ENCODE measurements at places on chromosomes 6 and 20.

GRCh38 chr6:16236631-16237199 is 1.7 kb upstream of the GMPR start:
- DNase-seq, result peak; percentile 75

GRCh38 chr6:67231092-67231491 is 1404.0 kb upstream of the ADGRB3 start:
- DNase-seq, result no peak

- DNase-seq, result no peak
Observed at GRCh38 chr20:3084986-3085360, 449 bp upstream of the AVP start.

DNA sequence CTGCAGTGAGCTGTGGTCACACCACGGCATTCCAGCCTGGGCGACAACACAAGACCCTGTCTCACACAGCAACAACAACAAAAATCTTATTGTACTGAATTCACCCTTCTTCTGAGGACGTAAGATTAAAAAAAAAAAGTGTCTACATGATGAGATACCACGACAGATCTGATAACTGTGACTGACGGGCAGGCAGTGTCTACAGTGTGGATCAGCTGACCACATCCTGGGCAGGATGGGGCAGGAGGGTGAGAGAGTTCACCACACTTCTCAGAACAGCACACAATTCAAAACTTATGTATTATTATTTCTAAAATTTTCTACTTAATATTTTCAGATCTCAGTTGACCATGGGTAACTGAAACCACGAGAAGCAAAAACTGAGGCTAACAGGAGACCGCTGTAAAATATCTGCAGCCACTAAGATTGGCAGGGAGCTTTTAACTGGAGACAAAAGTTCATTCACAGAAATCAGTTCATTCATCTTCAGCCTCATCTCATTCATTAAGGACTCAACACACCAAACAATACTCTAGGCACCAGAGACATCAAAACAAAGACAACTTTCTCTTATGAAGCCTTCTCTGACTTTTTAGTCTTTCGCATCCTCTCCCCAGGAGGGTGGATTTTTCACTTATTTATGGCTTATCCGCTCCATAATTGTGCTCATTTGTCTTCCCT is 15.7 kb upstream of the NHSL1 start:
- no peak for DNase-seq

DNA sequence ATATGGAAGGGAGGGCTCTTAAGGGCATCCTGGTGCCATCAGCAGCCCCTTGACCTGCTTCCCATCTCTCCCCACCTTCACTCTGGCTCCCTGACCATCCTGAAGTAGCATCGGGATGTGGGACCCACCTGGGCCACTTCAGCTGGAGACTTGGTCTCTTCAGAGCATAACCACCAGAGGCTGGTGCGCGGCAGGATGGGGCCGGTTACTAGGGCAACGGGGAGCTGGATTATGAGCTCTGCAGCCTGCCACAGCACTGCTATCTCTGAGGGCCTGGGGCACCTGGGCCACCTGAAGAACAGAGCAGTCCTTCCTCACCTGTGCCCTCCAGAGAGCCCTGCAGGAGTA is 79.7 kb downstream of the SYNJ2 start:
- DNase-seq, result no peak

DNA sequence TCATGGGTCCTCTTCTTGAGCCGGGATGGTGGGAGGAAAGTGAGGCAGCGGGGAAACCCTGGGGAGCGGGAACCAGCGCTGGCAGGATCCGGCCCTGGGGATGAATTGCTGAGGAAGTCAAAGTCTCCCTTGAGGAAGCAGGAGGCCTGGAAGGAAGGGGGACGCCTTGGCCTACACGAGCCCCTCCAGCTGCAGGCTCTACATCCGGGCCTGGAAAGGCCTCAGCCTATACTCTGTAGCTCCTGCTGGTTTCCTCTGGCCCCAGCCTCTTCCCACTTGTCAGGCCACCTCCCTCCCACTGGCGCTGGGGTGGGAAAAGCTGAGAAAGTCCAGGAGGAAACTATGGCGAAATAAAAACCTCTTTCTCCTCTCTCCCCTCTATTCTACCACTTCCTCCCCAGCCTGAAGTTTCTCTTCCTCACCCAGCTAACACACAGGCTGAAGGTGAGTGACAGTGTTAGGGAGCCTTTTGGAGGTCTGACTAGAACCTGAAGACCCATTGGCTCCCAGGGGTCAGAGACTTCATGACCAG is 14.9 kb downstream of the TREML2 start:
- DNase-seq, result no peak

All from umbilical cord (tissue), 2 donors.